DMS 273 treated with DMSO at 0.1 percent for 48 hours (cell line): ENCODE measurements at places on chromosomes 12 and 14.

GRCh38 chr12:92237762-92238523, 92.3 kb upstream of the BTG1 start:
- no peak for DNase-seq

DNA sequence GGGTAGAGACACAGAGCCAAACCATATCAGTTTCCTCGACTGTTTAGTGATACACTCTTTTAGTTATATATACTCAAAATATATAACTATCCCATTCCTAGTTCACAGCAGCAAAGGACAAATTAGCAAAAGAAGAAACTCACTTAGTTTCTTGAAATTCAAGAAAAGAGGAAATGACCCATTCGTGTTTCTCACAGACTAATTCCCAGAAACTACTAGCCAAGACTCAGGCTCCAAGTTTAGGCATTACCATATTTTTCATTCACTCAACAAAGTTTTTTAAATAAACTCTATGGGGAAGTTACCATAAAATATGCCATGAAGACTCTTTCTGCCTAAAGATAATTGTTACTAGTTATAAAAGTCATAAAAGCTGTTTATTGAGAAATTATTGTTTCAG, 152.3 kb upstream of the DAAM1 start:
- no peak for DNase-seq

- no peak for DNase-seq
These were observed 27.1 kb downstream of the KCTD10 start for GRCh38 chr12:109449845-109450532.

DNA sequence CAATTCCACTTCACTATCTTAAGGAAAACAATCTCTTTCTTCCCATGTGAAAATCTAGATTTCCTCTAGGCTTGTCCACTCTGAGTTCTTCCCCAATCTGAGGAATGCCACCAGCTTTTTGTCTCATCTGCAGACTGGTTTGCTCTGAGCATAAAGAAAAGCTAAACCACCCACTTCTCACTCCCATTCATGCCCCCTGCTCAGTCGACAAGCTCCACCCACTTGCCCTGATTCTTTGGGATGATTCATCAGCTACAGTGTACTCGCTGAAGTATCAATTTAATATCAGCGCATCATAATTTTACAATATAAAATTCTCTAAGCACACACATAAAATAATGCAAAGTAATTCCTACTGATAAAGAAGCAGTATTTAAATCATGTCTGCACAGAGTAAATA, 209.1 kb downstream of the GRIN2B start:
- no peak for DNase-seq

GRCh38 chr12:12230275-12230674, 36.6 kb downstream of the LRP6 start:
- DNase-seq: no peak

- DNase-seq: no peak
These were observed 161.7 kb upstream of the PARP11 start for GRCh38 chr12:4034921-4035320.

DNA sequence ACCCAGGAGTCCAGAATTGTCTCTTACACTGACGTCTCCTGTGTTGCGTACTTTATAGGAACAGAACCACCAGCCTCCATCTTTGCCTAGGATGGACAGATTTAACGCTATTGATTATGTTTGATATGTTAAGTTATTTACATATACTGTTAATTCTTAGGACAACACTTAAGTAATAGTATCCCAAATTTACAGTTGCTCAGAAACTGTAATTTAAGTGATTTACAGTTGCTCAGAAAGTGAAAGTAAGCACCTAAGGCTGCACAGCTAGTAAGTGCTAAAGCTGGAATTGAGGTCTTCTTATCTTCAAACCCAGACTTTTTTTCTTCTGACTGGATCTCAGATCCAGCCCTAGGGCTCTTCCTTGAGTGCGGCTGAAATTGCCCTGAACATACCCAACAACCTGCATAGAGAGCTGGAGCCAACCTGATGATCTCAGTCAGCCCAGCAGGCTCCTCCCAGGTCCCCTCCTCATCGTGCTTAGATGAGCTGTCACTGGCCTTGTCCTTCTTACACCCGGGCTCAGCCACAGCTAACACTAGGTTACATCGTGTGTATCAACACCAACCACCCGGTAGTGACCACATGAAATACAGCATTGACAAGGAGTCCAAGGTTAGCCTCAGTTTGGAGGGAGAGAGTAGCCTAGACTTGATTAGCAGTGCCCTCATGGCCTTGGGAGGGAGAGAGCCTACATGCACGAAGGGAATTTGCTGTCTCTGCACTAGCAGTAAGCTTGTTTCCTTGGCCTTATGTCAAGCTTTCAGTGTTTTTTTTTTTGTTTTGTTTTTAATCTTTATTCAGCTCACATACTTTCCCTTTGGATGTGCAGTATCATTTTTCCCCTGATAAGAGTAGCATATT, 111.1 kb upstream of the ARHGAP5 start:
- DNase-seq: no peak

GRCh38 chr12:65608319-65608916, 215.9 kb upstream of the HMGA2 start:
- no peak for DNase-seq

- DNase-seq: no peak
These were observed 83.9 kb upstream of the OSBPL8 start for GRCh38 chr12:76643438-76643837.

GRCh38 chr14:71438684-71439083, 493.5 kb upstream of the RGS6 start:
- DNase-seq: no peak

DNA sequence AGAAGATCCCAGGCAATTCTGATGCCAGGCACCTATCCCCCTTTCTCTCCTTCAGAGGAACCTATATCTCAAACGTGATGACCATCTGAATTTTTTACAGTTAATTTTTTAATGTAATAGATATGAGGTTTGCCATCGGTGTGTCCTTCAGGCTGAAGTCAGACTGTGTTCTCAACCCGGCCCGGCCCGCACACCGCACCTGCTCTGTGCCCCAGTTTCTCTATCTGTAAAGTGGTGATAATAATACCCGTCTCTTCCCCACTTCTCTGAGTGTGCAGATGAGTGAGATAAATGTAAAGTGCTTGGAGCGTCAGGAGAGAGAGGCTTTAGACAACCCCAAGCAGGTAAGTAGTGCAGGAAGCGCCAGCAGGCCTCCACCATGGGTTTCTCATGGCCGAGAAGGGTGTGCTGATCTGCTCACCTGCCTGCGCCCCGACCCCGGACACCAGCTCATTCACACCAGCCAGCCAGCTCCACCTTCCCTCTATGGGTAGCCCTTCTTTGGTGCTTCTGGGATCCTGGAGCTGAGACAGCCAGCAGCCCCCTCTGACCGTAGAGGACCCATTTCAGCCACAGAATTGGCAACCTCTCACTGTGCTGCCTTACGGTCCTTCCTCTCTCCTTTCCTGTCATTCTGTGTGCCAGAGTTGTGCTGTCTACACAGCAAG, 80.0 kb downstream of the ZFP36L1 start:
- DNase-seq: no peak

- no peak for DNase-seq
These were observed 558 bp downstream of the TEX22 start for GRCh38 chr14:105398726-105399465.

GRCh38 chr14:87896393-87897380, 96.3 kb downstream of the GALC start:
- DNase-seq: peak; percentile 11

DNA sequence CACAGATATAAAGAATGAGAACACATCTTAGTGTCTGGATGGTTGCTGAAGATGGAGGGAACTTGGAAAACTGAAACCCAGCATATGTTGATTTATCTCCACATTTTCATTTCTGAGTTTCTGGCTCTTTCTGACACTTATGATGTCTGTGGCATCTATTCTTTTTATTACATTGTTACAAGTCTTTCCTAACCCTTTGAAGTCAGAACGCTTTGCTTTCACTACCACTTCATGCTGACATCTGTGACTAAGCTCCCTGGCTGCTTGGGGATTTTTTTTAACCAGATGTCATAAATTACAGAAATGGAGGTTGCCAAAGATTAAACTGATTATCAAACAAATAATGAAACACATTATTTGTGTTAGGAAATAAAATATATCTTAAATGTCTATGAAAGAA, 188.7 kb downstream of the KITLG start:
- no peak for DNase-seq

DNA sequence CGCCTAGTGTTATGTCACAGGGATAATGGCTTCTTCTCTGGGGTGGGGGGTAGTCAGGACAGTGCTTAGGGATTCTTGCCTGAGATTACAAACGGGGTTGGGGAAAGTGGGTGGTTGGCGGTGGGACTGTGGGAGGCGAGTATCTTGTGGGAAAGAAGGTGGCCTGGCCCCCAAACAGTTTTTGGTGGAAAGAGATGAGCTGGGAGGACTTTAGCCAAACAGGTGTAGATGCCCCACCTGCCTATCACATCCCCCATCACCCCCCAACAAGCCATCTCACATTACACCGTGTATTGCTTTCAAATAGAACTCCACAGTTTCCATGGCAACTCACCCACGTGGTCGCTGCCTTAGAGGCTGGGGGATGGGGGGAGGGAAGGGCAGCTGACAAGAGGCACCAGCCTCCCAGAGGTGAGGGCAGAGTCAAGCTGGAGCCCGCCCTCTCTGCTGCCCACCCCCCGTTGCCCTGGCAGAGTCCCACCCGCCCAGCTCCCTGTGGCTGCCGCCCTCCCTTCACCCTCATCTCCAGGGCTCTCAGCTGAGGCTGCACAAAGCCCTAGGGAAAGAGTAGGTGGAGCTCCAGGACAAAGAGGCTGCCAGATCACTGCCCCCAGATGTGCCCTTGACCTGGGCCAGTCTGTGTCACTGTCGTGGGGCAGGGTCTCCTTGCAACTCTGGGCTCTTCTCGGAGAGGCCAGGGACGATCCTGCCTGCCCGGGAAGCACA, 98.3 kb downstream of the LRRC74A start:
- DNase-seq: no peak

DNA sequence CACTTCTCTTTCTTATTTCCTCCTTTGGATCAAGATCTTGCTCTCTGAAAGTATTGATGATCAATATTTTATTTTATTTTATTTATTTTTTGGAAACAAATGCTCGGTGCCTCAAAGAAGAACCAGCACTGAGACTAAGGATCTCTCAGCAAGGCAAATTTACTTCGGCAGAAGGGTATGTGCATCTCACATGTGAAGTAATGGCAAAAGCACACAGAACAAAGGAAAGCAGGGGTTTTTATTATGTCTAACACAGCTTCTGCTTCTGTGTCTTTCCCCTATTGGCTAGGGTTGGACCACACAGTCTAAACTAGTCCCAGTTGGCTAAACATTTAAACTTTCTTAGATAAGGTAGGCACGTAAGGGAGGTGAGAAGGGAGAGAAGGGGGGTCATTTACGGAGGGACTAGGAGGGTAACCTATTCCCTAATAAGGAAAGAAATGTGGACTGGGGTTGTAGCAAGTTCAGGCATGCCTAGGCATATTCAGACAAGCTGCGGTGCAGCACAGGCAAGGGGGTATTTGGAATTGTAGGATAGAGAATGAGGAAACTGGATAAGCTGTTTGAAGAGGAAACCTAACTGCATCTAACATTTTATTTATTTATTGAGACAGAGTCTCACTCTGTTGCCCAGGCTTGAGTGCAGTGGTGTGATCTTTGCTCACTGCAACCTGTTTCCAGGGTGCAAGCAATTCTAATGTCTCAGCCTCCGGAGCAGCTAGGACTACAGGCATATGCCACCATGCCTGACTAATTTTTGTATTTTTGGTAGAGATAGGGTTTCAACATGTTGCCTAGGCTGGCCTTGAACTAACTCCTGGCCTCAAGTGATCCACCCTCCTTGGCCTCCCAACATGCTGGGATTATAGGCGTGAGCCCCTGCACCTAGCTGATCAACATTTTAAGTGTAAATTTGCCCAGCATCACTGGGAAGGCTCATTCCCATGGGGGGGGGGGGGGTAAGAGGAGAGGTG, 90.0 kb upstream of the EIF5 start:
- DNase-seq: no peak

DNA sequence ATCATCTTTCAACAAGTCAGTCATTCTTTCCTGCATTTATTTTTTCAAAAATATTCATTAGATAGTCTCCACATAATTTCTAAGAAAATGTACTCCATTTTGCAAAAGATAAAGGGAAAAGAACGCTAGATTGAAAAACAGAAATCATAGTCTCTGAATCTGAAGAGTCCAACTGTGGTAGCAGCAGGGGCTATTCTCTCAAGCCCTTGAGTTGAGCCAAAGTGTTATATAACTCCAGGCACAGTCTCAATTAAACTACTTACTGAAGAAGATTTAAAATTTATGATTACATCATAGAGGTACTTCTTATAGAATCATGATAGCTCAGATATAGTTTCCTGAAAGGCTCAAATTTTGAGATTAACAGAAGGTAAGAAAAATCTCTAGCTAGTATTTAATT, 5.8 kb downstream of the LDHB start:
- no peak for DNase-seq

- DNase-seq: no peak
These were observed 335.0 kb downstream of the PCNX1 start for GRCh38 chr14:71242237-71242748.

DNA sequence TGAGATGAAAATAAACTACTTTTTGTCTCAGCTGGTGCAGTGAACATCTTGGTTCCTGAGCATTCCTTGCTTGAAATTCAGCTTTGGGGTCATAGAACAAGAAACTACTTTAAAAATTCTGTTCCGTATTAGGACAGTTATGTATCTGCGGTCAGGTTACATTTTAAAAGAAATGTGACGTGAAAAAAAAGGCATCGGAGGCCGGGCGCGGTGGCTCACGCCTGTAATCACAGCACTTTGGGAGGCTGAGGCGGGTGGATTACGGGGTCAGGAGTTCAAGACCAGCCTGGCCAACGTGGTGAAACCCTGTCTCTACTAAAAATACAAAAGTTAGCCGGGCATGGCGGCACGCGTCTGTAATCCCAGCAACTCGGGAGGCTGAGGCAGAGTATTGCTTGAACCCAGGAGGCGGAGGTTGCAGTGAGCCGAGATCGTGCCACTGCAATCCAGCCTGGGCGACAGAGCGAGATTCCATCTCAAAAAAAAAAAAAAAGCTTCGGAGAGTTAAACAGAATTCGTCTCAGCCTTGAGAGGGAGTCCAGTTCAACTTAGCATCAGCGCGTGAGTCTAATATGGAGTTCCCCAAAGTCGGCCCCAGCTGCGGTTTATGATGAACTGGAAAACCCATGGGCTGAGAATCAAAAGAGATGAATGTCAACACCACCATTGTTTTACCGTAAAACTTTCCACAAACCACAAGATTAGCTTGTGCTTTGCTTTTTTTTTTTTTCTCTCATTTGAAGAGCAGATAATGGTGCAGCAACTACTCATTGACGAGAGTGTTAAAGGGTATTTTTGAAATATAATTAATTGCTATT, 2.1 kb upstream of the SLC2A13 start:
- DNase-seq: no peak

DNA sequence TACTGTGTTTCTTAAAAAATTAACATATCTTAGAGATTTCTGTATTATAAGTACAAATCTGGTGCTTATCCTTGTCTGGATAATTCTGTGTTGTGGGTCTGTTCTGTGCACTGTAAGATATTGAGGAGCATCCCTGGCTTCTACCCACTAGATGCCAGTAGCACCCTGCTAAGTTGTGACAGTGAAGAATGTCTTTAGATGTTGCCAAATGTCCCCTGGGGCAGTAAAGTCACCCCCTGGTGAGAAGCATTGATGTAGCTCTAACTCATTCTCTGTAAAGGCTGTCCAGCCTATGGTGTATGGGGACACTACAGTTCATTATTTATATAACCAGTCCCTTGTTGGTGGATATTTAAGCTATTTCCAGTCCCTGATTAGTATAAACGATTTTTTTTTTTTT, 31.4 kb downstream of the MAP1LC3B2 start:
- no peak for DNase-seq

GRCh38 chr12:24661657-24662096, 287.2 kb downstream of the BCAT1 start:
- DNase-seq: no peak

- no peak for DNase-seq
These were observed 270.6 kb upstream of the TBX3 start for GRCh38 chr12:114954511-114955055.

- DNase-seq: no peak
These were observed 2.4 kb upstream of the OR4K5 start for GRCh38 chr14:19917955-19918518.
